ENCODE measurements at places on chromosomes 13 and 19.

- DNase-seq, result peak; percentile 16
Measured at GRCh38 chr19:53982611-53983010, 8.8 kb upstream of the CACNG6 start.

DNA sequence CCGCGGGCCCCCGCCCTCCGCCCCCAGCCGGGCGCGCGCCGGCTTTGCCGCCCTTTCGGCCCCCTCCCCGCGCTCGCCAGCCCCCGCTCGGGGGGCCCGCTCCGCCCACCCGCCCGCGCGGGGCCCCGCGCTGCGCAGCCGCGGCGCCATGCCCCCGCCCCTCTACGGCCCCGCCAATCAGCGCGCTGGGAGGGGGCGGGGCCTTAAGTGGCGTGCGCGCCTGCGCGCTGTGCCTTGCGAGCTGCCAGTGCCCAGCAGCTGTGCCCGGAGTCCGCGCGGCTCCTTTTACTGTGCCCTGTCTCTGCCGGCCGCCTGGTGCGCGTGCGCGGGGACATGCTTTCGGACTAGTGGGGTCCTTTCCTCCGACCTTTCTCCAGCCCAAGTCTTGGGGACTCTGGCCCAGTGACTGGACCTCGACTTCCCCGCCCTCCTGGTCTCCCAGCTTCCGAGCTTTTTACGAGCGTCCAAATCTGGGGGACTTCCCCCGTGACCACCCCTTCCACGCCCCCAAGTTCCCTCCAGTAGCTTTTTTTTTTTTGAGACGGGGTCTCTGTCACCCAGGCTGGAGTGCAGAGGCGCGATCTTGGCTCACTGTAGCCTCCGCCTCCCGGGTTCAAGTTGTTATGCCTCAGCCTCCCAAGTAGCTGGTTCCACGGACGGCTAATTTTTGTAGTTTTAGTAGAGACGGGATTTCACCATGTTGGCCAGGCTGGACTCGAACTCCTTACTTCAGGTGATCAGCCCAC is at the start of gene MBD3:
MBD3 (minus strand) TSS at position 111 of the 746 bp plus-strand sequence. CDS start 234 bp downstream, outside the sequence.
- DNase-seq, result peak; percentile 92

DNA sequence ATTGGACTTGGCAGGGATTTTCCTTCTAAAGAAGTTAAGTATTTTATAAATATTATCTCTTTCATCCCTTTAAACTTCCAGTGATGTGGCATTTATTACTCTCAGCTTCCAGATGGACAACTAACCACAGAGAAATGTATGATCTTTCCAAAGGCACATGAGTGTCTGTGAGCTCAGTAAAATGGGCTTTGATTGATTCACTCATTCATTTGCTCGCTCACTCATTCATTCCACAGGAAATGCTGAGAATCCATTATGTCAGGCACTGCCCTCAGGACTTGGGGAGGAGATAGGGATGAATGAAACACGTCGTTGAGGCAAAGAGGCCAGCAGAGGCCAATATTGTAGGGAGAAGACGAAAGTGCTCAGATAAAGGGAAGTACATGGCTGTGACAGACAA is 359.3 kb downstream of the EFNB2 start:
- no peak for DNase-seq

GRCh38 chr13:33057019-33057780 is 41.0 kb downstream of the KL start:
- DNase-seq, result no peak

GRCh38 chr19:38537071-38537936 is 80.4 kb downstream of the MAP4K1 start:
- no peak for DNase-seq

- no peak for DNase-seq
Measured at GRCh38 chr13:52847682-52848432, 583 bp downstream of the PCDH8 start.

DNA sequence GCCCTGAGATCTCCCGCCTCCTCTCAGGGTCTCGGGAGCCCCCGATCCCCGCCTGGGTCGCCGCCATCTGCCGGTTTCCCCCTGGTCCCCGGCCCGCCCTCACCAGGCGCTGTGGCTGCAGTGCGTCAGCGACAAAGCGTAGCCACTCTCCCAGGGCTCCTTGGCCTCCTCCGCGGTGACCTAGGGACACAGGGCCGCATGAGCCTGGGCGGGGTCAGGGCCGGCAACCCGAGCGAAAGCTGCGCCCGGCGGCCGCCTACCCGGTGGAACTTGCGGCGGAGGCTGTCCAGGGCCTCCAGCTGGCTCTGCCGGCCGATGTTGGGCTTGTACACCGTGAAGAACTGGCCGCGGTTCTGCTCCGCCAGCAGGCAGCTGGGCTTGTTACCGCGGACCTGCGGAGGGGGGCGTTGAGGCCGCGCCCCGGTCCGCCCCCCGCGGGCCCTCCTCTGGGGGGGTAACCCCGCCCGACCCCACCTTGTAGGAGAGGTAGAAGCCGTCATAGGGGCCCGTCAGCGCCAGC is 5.3 kb downstream of the GPX4 start:
- DNase-seq, result no peak

- no peak for DNase-seq
Measured at GRCh38 chr19:34926361-34926684, 380 bp upstream of the ZNF30 start.

DNA sequence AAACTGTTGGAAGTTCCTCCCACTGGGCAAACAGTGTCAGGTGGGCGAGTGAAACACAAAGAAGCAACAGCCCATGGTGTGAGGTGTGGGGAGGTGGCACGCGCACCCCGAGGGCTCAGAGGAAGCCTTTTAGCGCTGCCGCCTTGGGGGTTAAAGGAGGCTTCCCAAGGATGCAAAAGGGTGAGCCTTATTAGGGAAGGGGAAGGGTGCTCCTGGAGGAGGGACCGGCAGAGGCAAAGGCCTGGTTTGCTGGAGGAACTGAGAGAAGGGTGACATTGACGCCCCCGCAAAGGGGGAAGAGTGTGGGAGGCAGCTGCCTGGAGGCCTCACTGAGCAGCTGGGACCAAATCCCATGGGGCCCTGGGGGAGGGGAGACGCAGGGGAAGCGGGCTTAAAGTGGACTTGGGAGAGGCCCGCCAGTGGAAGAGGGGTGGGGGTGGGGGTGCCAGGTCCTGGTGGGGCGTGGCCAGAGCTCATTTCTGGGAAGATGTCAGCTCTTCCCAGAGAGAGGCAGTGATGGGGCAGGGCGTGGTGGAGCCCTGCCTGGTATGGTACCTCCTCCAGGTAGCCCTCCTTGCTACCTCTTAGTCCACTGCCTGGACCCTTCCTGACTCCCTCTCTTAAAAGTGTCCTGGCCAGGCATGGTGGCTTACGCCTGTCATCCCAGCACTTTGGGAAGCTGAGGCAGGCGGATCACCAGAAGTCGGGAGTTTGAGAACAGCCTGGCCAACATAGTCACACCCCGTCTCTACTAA is 12.0 kb upstream of the FCHO1 start:
- DNase-seq, result no peak

DNA sequence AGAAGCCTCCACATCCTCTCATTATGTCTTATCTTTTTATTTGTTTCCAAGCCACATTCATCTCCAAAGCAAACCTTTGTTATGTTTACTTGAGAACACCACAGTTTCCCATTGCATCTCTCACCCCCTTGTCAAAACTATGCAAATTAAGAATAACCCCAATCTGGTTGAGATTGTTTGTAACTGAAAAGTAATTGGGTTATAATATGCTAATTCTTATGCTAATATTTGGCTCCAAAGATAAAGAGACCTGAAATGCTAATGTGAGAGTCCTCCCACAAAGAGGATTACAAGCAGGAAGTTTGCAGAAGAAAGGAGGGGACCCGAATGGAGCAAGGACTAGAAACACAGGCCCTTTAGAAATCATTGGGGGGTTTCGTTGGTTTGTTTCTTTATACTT is 92.9 kb upstream of the UBL3 start:
- no peak for DNase-seq

- DNase-seq, result no peak
Measured at GRCh38 chr13:23956106-23956505, 58.8 kb upstream of the C1QTNF9B start.

DNA sequence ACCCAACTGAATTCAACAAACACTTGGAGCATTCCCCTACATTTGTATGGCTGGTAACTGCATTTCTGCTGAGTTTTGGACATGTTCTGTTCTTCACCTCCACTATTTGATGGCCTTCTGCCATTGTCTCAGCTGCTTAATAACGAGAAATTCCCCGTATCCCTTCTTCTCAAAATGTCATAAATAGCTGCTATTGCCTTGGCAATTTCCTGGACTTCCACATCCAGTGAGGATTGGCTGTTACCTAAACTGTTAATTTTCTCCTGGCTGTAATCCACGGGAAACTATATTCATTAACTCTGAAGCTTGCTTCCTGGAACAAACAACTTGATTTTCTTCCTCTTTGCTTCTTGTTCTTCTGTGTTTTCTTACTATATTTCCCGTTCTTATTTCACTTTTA is 69.5 kb upstream of the TDRD3 start:
- DNase-seq, result no peak

GRCh38 chr19:2140138-2140569 is 11.2 kb downstream of the AP3D1 start:
- DNase-seq, result no peak

DNA sequence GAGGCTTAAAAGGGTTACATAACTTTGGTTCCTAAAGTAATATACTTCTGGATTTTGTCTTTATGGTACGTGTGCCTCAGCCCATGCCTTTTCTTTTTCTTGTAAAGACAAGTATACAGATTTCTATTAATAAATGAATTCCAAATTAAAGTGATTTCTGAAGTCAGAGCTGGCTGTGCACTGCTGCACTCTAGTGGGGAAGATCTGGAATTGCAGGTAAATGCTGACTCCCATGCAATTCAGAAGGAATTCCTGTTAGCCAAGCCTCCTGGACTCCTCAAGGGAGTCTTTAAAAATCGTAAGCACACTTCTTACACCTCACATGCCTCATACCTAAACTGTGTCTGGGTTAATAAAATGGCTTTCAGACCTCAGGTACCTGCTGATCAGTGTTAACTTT is 118.4 kb upstream of the SLC7A1 start:
- no peak for DNase-seq

- no peak for DNase-seq
Measured at GRCh38 chr13:93947651-93948050, 531.8 kb downstream of the DCT start.

DNA sequence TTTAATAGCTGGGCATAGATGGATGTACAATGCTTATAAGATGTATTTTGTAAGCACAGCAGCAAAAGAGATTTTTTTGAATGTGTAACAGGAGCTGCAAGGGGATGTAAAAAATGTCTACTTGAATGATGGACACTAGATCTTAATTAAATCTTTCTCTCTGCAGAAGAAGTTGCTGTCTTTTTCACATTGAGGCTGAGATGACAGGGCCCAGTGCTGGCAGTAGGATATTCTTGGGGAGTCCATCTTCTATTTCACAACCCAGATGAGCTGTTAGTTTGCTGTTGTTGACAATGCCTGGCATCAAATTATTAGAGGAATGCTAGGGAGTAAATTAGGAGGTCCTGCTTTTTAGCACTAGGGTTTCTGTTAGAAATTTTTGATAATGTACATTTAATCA is 698.7 kb downstream of the SLITRK5 start:
- DNase-seq, result no peak

DNA sequence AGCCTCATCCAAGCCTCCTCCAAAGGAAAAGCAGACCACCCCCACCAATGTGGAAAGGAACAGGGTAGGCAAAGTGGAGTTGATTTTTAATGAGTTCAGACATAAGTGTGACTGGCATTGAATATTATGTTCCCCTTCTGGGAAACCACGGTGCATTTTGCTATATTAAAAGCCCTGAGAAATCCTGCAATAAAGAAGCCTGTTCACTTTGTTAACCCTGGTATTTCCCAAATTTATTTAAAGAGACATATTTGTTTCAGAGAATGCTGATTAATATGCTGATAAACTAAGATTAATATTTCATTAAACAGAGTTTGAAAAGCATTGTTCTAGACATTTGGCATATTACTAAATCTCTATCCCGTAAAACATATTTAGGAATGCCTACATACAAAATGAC is 151.4 kb downstream of the FGF14 start:
- DNase-seq, result no peak

- no peak for DNase-seq
Measured at GRCh38 chr13:63288576-63288975, 1872.9 kb upstream of the PCDH20 start.

DNA sequence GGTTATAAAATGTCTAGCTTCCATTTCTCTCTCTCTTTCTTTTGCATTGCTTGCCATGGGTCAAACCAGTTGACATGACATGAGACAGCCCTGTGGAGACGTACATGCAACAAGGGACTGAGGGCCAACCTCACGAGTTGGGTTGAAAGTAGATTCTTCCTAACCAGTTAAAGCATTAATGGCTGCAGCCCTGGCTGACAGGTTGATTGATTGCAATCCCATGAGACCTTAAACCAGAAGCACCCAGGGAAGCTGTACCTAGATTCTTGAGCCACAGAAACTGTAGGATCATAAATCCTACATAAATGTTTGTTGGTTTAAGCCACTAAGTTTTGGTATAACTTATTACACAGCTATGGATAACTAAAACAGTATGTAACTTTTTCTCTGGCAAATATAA is 373.8 kb downstream of the DACH1 start:
- DNase-seq, result no peak

DNA sequence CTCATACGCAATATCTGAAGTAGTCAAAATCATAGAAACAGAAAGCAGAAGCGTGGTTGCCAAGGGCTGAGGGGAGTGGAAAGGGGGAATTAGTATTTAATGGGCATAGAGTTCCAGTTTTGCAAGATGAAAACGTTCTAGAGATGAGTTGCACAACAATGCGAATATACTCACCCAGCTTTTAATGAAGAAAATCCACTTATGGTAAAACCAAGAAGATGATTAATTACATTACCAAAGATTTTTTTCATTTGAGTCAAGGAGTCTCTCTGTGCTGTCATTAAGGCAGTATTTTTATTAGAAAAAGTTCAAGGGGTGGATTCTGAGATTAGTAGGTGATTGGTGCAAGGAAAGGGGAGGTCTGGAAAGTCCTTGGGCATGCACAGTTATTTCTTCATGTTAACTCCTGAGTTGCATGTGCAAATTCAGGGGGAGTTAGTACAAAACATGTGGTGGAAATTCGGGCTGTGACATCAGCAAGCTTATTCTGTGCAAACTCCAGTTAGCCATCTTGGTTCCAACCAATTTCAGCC is 6.9 kb upstream of the CBY2 start:
- DNase-seq, result no peak

DNA sequence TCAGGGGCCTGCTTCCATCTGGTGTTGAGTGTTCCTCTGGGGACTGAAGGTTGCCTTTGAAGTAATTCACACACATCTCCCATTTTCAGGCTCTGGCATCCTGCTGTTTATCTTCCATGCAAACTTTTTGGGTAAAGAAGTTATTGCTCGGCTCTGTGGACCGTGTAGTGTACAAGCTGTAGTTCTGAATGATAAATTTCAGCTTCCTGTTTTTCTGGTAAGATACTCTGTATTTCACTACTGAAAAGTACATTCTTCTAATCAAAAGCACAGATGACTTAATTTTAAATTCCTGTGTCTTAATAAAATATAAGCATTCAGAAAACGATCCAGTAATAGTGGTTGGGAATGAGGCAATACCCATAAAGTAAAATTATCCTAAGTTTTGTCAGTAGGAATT is 36.7 kb downstream of the MPHOSPH8 start:
- DNase-seq, result no peak

DNA sequence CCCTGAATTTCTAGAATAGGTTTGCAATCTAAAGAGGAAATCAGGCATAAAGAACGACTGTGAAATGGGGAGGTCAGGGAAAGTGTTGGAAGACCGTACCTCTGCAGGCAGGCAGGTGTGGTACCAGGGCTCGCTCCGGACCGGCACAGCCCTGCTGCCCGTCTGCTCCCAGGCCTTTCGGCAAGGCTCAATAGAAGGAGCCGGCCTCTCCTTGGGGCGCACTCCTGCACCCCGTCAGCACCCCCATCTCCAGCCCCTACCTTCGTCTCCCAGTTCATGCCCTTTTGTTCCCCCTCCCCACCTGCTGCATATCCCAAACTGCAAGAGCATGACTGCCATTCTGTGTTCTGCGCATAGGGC is 139.8 kb upstream of the SOX1 start:
- no peak for DNase-seq

GRCh38 chr13:113876346-113877148 is 12.7 kb upstream of the GAS6 start:
- no peak for DNase-seq
